ENCODE measurements at places on chromosomes 11 and 22.

DNA sequence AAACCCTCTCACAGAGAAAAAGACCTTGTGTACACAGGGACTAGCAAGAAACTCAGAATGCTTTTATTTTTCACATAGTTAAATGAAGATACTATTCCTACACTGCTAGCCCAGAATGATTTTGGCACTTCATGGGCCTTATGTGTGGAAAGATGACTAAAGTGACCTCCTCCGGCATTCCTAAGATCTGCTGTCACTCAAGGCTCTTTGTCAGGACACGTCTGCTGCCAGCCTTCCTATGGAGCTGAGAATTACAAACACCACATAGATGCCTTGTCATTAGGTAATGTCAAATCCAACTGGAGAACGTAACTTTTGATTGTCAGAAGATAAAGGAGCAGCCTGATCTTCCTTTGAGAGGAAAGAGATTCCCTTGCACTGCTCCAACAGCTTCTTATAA lies 249.1 kb downstream of the FAT3 start:
- DNase-seq, result no peak

DNA sequence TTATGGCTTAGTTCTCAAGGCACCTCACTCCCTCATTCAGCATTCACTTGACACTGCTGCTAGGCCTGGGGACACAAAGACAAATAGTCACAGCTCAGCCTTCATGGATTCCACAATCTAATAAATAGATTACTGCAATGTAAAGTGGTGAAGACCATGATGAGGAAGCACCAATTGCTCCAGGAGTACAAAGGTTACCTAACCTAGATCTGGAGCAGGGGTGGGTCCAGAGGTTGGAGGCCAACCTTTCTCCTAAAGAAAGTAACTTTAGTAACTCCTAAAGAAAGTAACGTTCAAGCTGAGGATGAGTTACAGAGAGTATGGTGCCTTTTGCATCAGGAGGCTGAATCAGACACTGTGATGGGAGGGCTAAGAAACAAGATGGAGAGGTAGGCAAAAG lies 4.1 kb downstream of the TRIM3 start:
- no peak for DNase-seq

- no peak for DNase-seq
Measured at GRCh38 chr11:133388975-133389568, 143.2 kb downstream of the OPCML start.

- DNase-seq, result no peak
Measured at GRCh38 chr11:116553482-116553881, 219.3 kb downstream of the BUD13 start.

- no peak for DNase-seq
Measured at GRCh38 chr11:1830322-1831223, 4.2 kb upstream of the SYT8 start.

DNA sequence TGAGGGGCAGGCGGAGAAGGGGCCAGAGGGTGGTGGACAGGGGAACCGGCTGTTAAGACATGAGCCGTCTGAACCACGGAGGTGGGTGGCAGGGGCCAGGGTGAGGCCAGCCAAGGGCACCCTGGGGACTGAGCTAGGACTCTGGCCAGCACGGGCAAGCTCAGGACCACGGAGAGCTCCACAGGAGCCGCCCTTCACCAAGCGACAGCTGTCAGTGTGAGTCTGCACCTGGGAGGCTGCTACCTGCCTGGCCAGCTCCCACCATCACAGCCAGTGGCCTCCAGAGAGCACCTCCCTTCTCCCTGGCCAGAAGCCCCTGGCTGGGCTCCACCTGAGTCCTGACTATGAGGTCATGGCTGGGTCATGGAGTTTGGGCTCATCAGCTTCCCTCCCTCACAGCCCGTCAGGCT lies 21.6 kb downstream of the MGAT3 start:
- DNase-seq, result no peak

DNA sequence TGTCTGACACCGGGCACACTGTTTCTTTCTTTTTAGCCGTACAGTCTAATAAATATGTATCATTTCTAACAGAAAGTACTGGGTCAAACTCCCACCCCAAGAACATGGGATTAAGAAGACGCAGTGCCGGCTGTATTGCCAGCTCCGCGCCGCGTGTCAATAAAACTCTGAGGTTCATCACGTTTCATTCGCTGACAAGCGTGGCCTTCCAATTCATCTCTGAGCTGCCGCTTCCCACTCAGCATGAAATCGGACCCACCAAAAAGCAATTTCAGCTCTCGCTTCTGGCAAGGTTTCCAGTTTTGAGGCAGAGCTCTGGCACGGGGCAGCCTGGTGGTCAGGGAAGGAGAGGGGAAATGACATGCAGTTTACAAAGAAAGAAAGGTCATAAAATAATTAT lies 819.8 kb downstream of the OPCML start:
- no peak for DNase-seq

DNA sequence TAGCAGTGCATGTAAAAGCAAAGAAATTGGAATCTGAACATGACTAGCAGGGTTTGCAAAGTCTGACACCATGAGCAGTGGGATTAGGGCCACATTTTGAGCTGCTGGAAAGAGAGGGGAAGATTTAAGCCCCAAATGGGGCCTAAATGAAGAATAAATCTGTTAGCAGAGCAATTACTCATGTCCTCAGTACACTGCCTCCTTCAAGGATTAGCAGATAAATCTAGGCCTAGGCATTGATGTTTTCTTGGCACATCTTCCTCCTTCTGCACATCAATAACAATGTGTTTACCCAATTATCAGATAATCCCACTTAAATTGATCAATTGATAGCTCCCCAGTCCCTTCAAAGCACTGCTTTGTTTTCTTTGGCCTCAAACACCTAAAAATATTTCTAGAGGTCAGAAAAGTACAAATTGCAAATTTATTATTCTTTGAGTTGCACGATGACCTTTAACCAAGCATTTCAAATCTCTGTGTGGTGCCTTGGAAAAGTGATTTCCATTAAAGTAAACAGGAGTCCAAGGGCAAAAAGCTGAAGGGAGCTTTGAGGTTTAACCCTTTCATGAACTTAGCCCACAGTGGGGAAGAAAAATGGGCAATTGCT lies 514.7 kb upstream of the CHORDC1 start:
- DNase-seq, result no peak

GRCh38 chr11:83628622-83629355 lies 342.6 kb upstream of the CCDC90B start:
- DNase-seq, result no peak

DNA sequence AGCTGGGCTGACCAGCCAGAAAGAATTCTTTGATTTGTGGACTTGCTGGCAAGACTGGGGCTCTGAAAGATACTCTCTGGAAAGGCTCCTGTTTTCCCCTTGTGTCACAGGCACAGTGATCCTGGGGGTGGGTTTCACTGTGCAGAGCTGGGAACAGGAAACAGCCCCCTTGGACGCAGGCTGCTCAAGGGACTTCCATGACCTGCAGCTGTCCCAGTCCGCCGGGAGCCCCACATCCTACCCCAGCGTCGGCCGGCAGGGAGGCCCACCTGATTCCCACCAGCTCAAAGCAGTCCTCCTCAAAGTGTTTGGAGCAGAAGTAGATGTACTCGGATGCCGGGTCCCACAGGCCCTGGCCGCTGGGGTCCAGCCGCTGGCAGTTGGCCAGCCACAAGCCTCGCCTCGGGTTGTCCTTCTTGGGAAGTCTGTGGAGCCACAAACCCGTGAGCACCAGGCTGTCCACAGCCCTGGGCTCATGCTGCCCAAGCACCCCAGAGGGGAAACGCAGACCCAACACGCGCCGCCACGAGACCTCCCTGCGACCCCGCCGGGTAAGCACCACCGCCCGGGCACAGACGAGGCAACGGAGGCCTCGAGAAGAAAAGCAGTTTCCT lies 824 bp downstream of the THAP7 start:
- DNase-seq, result no peak

DNA sequence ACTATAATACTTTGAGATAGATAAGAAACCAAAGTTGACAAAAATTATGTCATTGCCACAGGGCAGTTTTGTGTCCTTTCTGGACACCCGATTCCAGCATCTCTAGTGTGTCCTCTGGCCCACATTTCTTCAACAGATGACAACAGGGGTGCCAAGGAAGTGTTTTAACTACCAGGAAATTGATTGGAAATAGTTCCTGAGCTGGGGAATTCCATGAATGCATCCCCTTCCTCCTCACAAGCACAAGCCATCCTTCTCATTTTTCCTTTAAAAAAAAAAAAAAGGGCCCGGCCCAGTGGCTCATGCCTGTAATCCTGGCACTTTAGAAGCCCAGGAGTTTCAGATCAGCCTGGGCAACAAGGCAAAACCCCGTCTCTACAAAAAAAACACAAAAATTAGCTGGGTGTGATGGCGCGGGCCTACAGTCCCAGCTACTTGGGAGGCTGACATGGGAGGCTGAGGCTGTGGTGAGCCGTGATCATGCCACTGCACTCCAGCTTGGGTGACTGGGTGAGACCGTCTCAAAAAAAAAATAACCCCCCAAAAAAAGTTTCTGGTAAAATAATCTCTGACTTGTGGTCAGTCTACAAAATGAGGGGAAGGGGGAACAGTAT lies 797 bp upstream of the B3GAT3 start:
- no peak for DNase-seq

- peak; percentile 70 for DNase-seq
Measured at GRCh38 chr11:33227578-33228261, 29.5 kb upstream of the HIPK3 start.

GRCh38 chr11:60891103-60891741 lies 15.2 kb downstream of the PRPF19 start:
- DNase-seq, result no peak

- no peak for DNase-seq
Measured at GRCh38 chr11:5228124-5228523, 1.3 kb upstream of the HBB start.
